ENCODE measurements at places on chromosomes 7 and 10.

DNA sequence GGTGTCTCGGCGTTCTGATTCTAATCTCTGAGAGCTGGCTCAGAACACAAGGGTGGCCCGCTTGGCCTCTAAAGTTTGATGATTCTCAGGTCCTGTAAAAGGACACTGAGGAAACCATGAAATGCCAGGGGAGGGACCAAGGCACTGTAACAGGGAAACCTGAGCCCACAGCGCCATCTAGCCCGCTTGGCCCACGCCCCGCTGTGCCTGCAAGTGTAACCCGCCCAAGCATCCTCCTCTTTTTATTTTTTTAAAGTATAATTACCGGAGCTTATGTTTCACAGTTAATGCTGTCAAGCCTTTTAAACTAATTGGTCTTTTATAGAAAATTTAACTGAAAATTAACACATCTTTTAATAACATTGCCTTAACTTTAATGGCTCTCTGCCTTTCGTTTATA is 734.7 kb downstream of the KCNMA1 start:
- DNase-seq, result no peak

- DNase-seq, result no peak
Observed at GRCh38 chr7:39045231-39045630, 67.5 kb downstream of the POU6F2 start.

DNA sequence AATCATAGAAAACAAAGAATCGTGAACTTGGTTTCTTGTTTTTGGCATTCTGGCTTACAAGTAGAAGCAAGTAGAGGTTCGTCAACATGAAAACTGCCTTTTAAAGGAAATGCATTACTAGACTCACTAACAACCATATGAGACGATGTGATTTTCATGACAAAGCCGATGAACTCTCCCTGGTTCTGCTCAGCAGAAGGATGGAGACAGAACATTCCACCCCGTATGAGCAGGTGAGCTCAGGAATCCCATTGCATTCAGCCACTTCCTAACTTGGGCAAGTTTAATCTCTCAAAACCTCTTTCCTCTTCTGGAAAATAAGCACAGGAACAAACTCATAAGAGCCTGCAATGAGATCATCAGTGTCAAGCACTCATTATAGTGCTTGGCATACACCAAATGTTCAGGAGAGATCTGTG is 57.4 kb upstream of the SVIL start:
- no peak for DNase-seq

- no peak for DNase-seq
Observed at GRCh38 chr10:102785818-102786217, 42.1 kb downstream of the WBP1L start.

DNA sequence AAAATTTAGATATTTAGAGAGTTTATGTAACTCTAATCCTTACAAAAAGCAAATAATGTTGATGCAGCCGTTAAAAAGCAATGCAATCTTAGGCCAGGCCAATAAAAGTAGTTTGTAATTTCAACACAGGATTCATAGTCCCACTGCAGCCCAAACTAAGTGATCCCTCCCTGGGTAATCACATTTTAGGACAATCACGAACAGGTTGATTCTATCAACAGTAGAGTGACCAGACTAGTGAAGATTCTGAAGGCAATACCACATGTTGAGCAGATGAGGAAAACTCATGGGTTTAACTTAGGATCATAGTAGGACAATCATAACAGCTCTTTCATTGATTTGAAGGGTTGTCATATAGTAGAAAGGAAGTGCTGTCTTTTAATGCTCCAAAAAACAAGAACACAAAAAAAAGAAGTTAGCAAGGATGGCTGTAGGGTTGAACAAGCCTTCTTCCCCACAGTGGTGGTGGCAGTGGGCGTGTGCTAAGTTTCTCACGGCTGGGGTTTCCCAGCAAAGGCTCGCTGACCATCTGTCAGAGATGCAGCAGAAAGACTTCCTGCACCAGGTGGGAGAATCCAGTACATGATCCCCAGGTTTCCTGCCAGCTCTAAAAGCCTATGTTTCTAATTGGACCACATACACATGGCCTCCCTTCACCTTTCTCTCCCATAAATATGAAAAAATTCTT is 212.2 kb downstream of the CHRM2 start:
- no peak for DNase-seq

GRCh38 chr10:71778071-71778825 is 4.9 kb upstream of the VSIR start:
- no peak for DNase-seq

GRCh38 chr7:141375442-141375841 is 175.8 kb upstream of the AGK start:
- no peak for DNase-seq

GRCh38 chr10:1281405-1281782 is 225.2 kb downstream of the WDR37 start:
- DNase-seq, result no peak
